ENCODE measurements at places on chromosomes 1 and 21.

DNA sequence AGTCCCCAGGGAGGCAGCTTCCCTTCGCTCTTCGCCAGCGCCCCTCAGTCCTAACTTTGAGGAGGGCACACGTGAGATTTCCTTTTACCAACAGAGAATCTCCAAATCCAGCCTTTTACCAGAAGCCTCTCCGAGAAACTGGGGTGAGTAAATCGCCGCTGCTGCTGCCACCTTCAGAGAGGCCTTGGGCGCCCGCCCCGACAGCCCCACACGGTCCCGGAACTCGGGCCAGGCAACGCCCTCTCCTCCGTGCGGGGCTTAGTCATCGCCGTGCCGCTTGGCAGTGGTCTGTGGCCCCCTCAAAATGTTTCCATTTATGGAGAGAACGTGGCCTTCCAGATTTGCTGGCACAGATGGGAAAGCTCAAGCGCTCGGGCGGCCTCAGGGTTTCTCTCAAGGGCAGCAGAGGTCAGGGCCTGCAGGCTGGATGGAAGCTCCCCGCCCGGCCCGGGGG lies 41.4 kb upstream of the COL6A2 start:
- DNase-seq = no peak

DNA sequence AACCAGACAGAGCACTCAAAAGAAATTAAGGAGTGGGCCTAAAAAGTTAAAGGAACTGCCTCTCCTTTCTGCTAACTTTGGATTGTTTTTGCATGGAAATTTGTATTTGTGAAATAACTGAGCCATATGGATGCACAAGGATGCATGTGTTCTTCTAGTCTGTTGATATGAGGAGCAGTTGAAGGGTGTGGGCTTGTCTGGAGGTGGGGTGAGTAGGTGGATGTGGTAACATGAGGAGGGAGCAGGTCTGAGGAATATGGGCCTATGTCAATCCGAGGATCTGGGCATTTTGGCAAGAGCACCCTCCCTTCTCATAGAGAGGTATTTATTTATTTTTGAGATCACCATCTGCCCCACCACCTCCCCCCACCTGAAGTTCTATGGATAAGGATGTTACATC lies 13.4 kb downstream of the CACNA1E start:
- DNase-seq = no peak

DNA sequence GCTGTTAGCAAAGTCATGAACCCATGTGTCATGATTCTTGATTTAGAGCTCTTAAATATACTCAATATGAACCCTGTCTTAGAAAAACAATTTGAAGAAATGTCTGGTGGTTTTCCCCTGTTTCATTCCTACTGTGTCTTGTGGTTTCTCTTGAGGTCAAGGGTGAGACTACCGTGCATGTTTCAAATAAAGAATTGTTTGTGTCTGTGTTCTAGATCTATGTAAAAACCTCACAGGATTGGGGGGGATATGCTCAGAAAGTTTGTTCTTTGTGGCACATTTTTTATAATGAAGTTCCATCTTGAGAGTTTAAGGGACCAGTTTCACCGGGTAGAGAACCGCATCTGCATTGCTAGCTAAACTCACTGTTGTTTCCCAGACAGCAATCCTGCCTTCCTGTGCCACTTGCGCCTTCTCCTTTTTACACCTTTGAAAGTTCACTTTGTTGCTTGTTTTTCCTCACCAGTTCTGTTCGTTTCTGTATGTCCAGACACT lies 30.9 kb upstream of the CACYBP start:
- no peak for DNase-seq

DNA sequence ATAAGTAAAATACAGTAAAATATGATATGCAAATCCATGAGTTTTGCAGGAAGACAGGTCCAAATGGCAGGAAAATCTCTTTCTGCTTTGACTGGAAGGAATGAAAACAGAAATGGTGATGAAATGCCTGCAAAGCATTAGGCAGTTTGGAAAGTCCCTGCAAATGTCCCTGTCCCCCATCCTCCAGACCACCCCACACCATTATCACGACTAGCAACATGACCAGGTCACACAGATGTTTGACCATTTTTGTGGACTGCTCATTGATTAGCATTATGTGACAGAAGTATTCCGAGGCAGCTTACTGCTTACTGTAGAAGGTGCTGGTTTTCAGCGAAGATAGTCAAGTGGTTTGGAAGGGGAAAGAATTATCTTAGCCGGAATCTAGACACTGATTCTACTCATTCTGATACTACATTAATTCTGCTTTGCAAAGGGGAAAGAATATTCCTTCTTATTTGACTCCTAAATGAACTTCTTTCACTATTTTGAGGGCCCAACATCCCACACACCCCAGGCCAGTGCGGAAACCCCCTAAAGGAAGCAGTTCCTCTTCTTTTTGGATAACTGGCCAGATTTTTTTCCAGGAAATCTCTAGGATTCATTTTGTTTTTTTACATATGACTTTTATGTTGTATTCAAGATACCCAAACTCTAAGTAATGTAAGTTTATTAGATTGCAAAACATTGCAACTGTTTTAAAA lies 9.5 kb upstream of the CR2 start:
- no peak for DNase-seq

DNA sequence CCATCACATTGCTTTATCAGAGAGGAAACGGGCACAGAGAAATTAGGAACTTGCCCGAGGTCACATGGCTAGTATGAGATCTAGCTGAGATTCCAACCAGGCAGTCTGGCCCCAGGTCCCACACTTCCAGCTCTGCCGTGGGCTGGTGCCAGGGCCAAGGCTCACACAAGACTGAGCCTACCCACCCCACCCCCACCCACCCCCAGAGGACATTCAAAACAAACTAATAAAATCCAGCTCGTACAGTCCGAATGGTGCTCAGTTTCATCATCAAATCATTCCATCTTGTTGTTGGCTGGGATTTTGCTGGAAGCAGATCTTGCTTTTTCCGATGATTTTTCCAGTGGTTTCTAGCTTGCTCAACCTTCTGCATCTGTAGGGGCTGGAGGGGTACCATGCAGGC lies 27.9 kb downstream of the MATN1 start:
- no peak for DNase-seq
